ENCODE measurements at places on chromosomes 16 and 17. TPM values are rescaled to one million over a fixed set of nuclear protein-coding genes. Genes with fewer than 3 reads are reported as not detected.

Gene GAS2L2
- not detected for polyA plus RNA-seq

Gene CACNG3
- not detected for polyA plus RNA-seq

Gene GPR179
- not detected for polyA plus RNA-seq

Gene PIGS
- polyA plus RNA-seq = 60.6 TPM

Gene BPTF
- 14.6 TPM for polyA plus RNA-seq

- DNase-seq = no peak
Measured at GRCh38 chr17:63436523-63437110, 9.5 kb downstream of the CYB561 start.

DNA sequence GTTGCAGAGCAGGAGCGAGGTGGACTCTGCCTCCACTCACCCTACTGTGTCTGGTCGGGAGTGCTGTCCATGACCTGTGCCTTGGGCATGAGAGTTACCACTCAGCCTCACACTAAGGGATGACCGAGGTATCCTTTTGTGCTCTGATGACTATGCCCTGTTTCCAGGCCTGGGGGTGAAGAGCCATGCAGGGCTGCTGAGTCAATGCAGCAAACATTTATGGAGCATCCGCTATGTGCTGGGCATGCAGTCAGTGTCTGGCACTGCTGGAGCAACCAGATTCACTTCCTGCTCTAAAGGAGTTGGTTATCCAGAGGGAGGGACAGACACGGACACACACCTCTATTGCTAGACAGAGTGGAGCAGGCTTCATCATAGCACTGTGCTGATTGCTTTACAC is 7.6 kb upstream of the HNF1B start:
- DNase-seq = no peak

- no peak for DNase-seq
Measured at GRCh38 chr17:69090365-69090764, 29.6 kb upstream of the ABCA9 start.

DNA sequence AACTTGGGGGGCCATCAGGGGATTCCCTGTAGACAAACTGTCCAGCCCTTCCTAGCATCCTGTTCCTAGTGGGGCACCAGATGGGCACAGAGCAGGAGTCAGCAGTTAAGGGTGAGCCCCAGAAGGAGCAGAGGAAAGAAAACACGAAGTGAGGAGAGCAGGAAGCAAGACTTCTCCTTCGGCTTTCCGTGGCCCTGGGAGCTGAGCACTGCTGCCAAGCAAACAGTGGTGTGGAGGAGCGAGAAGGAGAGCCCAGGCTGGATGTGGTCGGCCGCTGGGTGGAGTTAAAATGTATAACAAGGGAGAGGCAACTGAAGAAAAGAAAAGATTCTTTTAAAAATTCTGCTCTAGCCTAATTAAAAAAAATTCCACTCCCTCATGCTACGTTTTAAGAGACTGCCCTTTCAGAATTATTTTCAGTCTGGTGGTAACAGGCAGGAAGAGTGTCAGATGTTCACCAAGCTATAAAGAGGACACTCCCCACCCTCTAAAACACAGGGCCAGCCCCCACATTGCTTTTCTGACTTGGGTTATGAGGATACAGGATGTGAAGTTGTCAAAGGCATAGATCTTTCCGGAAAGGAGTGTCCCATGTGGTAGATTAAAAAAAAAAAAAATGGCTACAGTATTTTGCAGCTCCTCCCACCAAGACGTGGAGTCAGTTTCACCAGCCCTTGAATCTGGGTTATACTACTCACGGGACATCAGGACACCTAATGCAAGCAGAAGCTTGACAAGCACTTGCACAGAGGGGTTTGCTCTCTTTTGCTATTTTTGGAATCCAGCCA is 74.9 kb upstream of the ZFHX3 start:
- DNase-seq = no peak

GRCh38 chr17:48491527-48492273 is 39.1 kb downstream of the HOXB1 start:
- DNase-seq = no peak

- peak; percentile 95 for DNase-seq
Measured at GRCh38 chr16:69396187-69397061, 10.6 kb upstream of the TERF2 start.

- DNase-seq = no peak
Measured at GRCh38 chr17:977166-977565, 2.4 kb downstream of the NXN start.

- DNase-seq = no peak
Measured at GRCh38 chr17:75844530-75845057, 390 bp upstream of the UNC13D start.

DNA sequence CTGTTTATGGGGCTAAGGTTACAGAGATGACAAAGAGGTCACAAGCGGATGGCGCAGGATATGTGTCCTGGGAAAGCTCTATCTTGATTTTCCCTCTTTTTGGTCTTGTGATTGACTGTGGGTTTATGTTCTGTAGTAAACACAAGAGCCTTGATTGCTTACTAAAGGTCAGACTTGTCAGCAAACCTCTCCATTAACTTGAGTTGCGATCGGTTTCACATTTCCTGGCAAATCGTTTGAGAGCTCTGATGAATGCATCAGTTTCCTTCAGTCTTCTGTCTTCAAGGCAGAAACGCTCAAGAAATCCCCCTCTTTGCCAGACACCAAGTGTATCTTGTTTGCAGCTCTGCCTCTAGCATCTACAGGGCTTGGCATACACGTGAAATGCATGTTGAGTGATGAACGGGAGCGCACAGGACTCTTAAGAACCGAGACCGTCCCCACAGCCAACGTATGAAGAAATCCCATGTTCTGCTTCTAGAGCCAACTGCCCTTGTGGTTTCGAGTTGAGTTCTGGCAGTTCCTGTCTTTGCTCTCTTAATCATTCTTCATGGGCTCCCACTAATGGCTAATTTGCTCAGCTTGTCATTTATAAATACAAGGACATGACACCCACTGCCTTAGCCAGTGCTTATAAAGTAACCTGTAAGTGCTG is 143.3 kb downstream of the PITPNC1 start:
- DNase-seq = peak; percentile 62

GRCh38 chr17:61338874-61339478 is 60.7 kb upstream of the TBX2 start:
- no peak for DNase-seq

- DNase-seq = peak; percentile 82
Measured at GRCh38 chr16:7025616-7026190, 306.9 kb upstream of the RBFOX1 start.

GRCh38 chr16:7849841-7850240 is 517.2 kb downstream of the RBFOX1 start:
- DNase-seq = no peak

- DNase-seq = peak; percentile 85
Measured at GRCh38 chr16:73071131-73071940, 23.4 kb upstream of the ZFHX3 start.

- DNase-seq = peak; percentile 89
Measured at GRCh38 chr17:48024149-48025039, 13.2 kb downstream of the COPZ2 start.

Data from kidney (tissue), 22 donors.